EH (cell line): ENCODE measurements at places on chromosomes 2 and 18.

DNA sequence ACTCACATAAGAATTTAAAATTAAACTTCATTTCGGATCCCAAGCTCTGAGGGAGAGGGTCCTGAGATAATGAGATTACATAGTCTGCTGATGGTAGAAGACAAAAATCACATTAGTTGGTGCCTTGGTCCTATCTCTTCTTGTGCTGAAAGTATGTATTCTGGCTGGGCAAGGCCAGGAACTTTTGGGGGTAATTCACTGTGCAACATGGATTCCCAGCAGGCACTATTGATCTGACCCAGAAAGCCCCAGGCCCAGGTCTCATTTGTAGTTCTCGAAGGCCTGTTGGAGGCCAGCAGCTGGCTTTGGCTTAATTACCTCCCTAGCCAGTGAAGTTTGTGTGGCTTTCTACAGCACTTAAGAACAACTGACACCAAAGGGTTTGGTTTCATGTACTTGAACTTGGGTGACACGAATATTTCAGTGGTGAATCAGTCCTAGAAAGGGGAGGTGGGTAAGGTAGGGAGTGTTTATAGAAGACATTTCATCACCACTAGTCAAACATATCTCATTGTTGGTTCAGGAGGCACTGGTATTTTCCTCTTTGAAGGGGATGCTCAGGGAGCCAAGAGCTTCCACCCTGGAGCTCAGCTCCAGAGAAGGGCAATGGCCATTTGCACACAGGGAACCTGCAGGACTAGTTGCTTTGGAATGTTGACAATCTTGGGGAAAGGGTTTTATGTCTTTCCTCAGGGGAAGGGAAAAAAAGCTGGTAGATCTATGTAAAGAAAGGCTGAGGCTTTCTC lies 217.8 kb downstream of the OSR1 start:
- DNase-seq = peak; percentile 97

- DNase-seq = peak; percentile 52
Observed at GRCh38 chr2:23636426-23636825, 251.4 kb downstream of the KLHL29 start.

DNA sequence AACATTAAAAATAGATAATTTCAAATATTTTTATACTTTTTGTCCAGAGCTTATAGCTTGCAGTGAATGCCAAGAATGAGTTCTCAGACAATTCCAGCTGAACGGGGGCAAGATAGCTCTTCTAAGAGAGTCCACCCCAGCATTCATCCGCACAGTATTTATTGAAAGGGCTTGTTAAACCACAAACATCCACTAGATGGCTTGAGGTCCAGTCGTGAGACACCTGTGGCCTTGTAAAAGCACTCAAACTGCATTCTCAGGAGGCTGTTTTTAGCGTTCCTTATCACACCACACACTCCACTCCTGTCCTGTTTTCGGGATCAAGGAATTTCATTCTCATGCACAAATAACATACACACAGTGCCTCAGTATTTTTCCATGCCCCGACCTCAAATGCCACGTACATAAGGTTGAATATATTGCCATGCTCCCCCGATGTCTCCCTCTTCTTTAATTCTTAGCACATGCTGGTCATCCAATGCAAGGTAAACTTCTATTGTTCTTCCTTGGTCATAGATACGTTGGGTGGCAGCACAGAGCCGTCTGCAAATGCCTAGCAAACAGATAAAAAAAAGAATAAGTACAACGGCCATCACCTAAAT lies 47.4 kb downstream of the DNAJC10 start:
- DNase-seq = peak; percentile 43

DNA sequence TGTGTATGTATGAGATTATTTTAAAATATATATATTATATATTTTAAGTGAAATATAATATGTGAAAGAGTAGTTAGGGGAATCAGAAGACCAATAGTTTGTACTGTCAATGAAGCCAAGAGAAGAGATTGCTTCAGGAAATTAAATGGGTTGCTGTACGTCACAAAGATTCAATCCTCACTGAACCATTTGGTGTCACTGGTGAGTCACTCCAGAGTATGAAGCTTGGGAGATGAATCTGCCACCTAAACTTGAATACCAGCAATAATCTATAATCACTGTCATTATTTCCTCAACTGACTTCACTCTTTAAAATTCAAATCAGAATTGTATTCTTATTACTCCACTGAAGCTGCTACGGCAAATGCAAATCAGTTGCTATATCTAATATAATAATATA lies 41.9 kb upstream of the SCN9A start:
- DNase-seq = peak; percentile 58

DNA sequence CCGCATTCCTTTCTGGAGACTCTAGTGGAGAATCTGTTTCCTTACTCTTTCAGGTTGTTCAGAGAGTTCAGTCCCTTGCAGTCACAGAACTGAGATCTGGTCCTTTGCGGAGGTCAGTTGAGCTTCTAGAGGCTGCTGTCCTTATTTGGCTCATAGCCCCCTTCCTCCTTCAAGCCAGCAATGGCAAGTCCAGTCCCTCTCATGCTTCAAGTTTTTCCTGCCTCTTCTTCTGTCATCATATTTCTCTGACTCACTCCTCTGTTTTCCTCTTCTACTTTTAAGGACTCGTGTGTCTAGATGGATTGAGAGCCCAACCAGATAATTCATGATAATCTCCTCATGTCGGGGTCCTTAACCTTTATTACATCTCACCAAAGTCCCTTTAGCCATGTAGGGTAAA lies 173.5 kb upstream of the FOSL2 start:
- DNase-seq = peak; percentile 36

DNA sequence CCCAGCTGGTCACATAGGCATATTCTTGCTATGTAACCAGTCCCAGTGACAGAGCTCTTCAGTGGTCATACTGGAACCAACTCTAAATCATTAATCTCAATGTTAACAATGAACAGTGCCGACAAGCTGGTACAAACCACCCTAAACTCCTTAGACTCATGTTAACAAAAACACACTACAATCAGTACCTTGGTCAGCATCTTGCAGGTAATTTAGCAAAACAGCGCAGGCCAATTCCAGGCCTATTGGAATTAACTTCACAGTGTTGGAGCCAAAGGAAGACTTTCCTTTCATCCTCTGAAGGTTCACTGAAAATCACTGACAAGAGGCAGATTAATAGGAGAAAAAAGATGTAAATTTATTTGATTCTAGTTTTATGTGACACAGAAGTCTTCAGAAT lies 396.4 kb downstream of the PIK3C3 start:
- DNase-seq = no peak

- peak; percentile 34 for DNase-seq
Observed at GRCh38 chr2:187297801-187298200, 150.3 kb downstream of the CALCRL start.

GRCh38 chr2:181517685-181518301 lies 60.6 kb downstream of the ITGA4 start:
- DNase-seq = peak; percentile 3

DNA sequence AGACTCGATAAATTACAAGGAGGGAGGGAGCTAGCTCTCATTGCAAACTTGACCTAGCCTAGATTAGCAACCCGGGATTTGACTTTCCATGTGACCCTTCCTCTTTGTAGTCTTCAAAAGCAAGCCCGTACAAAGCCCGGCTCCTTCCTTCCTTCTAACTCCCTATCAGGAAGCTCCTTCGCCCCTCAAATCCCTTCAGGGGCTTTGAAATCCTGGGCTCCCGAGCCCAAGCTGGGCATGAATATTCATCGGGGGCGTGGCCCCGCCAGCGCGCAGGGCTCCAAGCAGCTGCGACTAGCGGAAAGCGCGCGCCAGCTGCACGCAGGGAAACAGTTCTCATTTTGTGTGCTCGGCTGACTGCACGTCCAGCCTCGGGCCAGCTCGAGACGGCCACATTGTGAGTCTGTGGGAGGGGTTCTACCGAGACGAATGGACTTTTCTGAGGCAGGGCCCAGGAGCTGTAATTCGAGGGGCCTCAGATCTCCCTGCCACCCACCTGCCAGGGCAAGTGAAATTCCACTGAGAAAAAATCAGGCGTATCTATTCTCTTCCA lies 84.0 kb upstream of the PELI1 start:
- DNase-seq = peak; percentile 63

DNA sequence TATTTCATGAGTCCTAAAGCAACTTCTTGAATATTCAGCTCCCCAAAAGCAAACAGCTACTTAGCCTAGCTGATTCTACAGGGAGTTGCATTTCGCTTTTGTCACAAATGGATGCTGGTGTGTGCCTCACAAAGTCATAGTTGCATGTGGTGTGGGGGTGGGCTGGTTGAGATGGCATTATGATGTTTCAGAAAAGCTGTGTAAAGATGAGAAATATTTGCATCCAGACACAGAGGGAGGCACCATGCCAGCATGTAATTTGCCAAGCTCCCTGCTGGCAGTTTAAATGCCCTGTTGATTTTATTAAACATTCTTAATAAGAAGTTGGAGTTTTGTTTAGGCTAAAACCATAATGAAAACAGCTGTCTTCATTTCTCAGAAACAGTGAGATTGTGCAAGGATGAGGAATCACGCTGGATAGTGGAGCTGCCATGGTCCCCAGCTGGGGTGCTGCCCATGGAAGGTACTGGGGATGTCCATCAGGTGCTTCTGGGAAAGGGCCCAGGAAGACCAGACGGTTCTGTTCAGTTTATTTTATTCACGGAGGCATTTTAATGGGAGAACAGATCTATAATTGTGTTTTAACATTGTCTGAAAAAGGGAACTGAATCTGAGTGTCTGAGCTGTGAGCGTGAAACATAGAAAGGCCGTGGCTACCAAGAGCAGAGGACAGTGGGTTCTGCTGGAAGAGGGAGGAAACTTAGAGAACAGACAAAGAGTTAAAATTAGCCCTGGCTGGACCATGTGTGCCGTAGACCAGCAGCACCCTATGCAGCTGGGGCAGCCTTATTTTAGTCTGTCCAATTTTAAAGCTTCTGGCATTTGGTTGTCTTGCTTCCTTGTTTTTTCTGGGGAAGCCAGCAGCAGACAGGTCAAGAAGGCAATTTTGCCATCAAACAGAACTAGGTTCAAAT lies 177.1 kb downstream of the FAM210A start:
- no peak for DNase-seq

DNA sequence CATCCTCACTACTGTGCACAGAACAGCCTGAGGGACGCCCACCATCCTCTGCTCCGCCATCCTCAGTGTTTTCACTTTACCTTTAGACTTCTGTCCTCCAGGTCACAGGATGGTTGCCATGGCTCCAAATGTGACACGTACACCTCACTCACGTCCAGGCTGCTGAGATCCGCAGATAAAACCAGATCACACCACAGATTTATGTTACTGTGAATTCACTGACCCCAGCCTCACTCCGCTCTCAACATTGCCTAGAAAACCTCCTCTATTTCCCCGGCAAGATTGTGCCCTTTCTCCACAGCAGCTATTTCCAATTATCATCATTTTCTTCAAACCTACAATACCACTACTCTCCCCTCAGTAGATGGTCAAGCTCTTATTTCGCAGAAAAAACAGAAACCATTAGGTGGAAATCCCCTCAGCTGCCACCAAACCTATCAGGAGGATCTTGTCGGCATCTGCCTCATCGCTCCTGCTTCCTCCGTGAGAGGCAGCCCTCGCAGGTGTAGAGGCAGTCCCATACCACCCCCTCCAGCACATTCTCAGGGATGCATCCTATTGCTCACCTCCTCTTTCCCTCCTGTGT lies 49.8 kb upstream of the SLC1A4 start:
- no peak for DNase-seq

GRCh38 chr18:12308386-12309100 lies 502 bp downstream of the TUBB6 start:
- DNase-seq = peak; percentile 90

DNA sequence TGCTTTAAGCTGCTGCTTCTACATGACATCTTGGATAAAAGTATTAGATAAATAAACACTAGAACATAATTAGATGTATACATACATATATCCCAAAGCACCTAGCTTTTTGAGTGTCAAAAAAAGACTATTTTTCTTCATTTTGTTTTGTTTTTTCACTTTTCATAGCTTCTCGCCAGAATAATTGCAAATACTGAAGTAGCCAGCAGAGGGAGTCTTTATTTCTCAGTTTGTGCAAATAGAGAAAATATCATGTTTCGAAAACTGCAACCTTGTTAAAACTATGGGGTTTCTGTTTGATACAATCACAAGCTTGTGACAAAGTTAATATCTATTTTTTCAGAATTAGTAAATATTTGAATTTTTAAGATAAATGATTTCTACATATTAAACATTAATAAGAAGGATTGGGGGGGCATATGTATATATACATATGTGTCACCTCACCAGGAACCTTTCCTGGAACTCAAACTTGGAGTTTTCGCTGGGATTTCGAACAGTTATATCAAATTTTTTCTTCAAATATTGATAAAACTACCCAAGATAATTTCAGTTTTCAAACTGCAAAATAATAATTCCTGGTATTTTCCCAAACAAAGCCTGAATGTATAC lies 61.0 kb downstream of the GRB14 start:
- DNase-seq = peak; percentile 35

GRCh38 chr2:191851158-191851557 lies 4.3 kb upstream of the CAVIN2 start:
- no peak for DNase-seq

GRCh38 chr18:48032876-48033789 lies 102.7 kb upstream of the SMAD2 start:
- peak; percentile 37 for DNase-seq

GRCh38 chr18:42100911-42101310 lies 145.9 kb downstream of the PIK3C3 start:
- DNase-seq = no peak

DNA sequence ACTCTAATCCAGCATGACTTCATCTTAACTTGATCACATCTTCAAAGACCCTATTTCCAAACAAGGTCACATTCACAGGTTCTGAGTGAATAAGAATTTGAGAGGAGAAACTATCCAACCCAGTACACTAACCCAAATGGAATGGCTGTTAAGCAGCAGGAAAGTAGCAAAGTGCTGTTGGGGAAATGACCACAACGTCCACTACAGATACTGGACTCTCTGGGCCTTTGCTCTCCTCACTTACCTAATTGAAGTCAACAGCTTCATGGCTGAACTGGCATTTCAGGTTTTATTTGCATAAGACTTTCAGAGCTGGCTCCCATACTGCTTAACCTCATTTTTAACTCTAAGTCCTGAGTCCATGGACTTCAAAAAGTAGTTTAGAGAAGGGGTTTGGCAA lies 38.0 kb upstream of the ACVR2A start:
- DNase-seq = peak; percentile 30

DNA sequence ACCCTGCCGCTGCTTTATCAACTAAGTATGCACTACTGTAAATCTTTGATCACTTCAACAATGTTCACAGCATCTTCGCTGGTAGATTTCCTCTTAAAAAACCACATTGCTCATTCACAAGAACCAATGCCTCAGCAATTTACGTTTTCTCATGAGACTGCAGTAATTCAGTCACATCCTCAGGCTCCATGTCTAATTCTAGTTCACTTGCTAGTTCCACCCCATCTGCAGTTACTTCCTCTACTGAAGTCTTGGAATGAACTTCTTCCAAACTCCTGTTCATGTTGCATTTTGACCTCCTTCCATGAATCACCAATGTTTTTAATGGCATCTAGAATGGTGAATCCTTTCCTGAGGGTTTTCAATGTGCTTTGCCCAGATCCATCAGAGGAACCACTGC lies 35.8 kb downstream of the PRELID3A start:
- no peak for DNase-seq

DNA sequence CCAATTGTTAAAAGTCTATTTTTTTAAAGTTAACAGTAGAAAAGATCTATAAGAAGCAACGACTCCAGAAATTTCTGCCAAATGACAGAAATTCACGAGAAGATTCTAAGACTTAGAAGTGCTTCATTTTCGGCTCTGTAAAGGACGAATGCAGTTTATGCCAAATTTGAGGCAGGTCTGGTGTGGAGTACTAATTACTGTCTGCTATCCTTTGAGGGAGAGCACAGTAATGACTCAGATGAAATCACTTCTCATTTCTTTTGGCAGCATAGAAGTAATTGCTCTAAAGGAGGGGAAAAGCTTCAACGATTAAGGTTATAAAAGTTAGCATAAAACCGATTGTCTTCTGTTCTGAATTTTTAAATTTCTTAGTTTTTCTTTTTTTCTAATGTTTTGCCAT lies 11.4 kb downstream of the G6PC2 start:
- DNase-seq = peak; percentile 0
